Stimulated activated CD4-positive, alpha-beta T cell treated with anti-CD3 and anti-CD28 coated beads, Interleukin-2, amount 100 ng/mL, for 24 hours (primary cell): ENCODE measurements at places on chromosomes 1 and 21.
A peak's percentile ranks its signal among the peaks of the same experiment; 100 is the strongest.

DNA sequence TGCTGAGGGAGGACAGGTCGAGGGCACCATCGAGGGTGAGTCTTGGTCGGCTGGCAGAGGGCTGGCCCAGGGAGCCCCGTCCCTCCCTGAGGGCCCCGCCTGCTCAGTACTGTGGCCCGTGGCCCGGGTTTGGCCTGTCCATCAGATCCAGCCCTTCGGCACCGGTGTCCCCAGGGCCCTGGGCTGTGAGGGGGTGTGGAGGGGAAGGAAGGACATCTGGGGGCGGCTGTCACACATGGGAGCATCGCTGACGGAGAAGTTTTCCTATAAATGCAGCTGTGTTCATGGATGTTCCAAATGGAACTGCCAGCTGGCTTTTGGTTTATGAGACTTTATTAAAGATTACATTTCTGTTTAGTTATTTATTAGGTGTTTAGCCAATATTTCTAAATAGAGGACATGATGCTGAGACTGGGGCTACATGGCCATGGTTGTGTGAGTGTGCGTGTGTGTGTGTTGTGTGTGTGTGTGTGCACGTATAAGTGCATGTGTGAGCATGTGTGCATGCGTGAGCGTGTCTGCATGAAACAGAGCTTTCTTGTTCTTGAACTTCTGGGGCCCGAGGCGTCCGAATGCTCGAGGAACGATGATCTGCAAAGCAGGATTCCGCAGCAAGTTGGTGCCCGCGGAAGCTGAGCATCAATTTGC is 54.3 kb downstream of the SLX9 start:
- DNase-seq: no peak

DNA sequence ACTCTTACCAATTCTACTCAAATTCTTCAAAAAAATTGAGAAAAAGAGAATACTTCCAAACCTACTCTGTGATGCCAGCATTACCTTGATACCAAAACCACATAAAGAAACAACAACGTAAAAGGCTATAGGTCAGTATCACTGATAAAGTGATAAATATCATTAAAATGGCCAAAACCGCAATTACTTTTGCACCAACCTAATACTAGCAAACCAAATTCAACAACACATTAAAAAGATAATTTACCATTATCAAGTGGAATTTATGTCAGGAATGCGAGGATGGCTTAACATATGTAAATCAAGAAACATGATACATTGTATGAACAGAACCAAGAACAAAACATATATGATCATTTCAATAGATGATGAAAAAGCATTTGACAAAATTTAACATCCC is 7.0 kb downstream of the SPAG17 start:
- no peak for DNase-seq

GRCh38 chr1:26831546-26832248 is 5.2 kb downstream of the ZDHHC18 start:
- no peak for DNase-seq

GRCh38 chr21:44067011-44067839 is 40.0 kb upstream of the PWP2 start:
- no peak for DNase-seq

DNA sequence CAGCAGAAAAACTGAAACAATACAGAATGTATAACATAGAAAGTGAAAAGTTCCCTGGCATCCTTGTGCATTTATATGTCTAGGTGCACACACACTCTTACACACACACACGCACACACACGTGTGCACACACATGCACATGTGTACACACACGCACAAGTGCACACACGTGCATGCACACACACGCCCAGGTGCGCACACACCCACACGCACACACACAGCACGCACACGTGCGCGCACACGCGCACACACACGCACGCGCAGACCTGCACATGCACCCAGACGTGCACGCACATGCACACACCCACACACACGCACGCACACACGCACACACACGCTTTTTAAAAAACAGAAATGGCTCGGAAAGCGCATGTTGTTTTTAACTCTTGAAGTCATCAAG is 86.5 kb downstream of the NUF2 start:
- DNase-seq: no peak

GRCh38 chr1:108503062-108503733 is 53.1 kb downstream of the NBPF6 start:
- no peak for DNase-seq

GRCh38 chr21:25296252-25296651 is 311.0 kb downstream of the MRPL39 start:
- DNase-seq: no peak

DNA sequence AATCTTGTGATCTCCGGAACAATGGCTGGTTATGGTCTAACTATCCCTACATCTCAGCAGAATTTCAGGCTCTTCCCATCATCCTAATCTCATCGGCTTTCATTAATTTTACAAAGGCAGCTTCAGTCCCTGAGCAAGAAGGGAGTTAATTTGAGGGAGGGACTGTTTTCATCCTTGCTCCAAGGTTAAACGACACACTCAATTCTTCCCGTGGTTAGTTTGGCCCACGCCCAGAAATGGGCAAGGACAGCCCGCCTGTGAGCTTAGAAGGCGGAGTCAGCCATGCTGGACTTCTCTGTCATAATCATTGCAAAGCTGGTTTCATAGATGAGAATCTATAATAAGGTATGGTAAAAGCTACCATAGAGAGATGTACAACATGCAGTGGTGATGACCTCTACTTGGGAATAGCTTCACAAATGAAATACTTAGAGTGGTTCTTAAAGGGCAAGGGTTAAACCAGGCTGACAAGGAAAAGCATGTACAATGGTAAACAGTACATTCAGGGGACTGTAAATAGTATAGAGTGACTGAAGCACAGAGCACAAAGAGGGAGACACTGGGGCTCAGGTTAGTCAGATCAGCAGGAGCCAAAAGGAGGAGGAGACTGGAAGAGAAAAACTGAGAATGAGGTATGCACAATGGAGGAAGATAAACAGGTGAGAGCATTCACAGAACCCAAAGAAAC is 108.8 kb downstream of the SMYD3 start:
- no peak for DNase-seq

- DNase-seq: no peak
Measured at GRCh38 chr1:85584264-85584781, 3.8 kb downstream of the CCN1 start.

- DNase-seq: no peak
Measured at GRCh38 chr1:119159111-119159510, 18.7 kb upstream of the WARS2 start.

DNA sequence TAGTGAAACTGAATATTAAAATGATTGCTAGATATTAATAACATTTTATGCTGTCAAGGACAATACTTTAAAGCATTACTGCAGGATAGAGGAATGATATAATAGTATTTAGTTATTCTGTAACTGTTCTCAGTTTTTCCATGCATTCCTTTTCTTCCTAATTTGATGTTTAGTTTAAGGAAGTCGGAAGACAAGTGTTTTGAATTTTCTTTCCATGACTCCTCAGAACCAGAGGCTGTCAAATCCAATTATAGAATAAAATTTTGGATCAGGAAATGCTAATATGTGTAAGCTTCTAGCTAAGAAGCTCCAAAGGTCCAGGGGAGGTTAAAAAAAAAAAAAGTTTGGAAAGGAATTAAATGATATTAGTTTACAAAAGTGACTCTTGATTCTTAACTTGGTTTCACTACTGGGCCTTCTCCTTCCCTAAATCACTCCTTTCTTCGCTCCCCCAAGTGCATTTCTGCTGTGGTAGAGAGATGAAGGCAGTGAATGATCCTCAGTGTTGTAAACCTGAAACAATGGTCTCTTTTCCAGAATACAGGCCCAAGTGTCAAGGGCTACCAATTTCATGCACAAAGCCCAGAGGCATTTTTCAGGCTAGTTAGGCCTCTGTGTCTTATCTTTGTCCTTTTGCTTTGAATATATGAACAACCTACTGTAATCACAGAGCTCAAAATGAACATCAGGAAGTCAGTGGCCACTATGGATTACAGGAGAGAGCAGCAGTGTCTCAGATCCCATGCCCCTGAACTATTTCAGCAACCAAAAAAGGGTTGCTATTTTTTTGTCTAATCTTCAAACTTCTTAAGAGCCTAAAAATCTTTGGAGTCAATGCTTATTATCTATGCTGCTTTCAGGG is 6.2 kb downstream of the ADSS2 start:
- no peak for DNase-seq

- no peak for DNase-seq
Measured at GRCh38 chr1:198845851-198846250, 207.0 kb downstream of the PTPRC start.

- DNase-seq: no peak
Measured at GRCh38 chr1:147062956-147063355, 109.3 kb downstream of the PRKAB2 start.

DNA sequence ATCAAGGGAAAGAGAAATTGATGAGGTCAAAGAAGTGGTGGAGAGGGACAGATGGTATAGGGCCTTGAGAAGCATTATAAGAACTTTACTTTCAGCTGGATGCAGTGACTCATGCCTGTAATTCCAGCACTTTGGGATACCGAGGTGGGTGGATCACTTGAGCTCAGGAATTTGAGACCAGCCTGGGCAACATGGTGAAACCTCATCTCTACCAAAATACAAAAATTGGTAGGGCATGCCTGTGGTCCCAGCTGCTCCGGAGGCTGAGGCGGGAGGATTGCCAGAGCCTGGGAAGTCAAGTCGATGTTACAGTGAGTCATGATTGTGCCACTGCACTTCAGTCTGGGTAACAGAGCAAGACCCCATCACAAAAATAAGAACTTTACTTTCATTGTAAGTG is 5.7 kb downstream of the TMEM50A start:
- no peak for DNase-seq

DNA sequence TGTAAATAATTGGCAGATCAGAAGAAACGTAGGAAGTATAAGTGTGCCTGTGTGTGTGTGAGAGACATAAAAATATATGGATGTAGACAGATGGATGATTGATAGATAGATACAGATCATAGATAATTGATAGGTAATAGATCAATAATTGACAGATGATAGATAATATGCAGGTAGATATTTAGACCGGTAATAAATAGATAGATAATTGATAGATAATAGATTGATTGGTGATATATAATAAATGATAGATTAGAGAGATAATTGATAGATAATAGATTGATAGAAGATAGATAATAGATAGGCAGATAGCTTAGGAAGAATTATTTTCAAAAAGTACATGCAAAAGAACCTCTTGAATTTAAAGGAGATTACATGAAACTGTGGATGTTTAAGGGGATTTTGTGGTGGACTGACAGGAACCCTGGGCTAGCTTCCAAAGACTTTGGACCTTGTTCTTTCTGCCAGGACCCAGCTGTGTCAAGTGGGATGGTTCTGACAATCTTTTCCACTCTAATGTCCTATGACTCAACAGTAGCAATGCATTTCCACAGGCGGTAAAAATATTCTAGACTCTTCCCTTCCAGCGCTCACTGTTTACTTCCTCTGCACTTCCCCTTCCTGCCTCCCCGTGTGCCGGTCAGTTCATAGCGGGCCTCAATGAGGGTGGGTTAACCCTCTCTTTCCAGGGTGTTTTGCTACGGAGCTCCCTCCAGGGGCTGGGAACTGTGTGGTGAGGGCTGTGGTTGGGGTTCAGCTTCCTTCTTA is 39.4 kb downstream of the KCNJ15 start:
- DNase-seq: no peak

DNA sequence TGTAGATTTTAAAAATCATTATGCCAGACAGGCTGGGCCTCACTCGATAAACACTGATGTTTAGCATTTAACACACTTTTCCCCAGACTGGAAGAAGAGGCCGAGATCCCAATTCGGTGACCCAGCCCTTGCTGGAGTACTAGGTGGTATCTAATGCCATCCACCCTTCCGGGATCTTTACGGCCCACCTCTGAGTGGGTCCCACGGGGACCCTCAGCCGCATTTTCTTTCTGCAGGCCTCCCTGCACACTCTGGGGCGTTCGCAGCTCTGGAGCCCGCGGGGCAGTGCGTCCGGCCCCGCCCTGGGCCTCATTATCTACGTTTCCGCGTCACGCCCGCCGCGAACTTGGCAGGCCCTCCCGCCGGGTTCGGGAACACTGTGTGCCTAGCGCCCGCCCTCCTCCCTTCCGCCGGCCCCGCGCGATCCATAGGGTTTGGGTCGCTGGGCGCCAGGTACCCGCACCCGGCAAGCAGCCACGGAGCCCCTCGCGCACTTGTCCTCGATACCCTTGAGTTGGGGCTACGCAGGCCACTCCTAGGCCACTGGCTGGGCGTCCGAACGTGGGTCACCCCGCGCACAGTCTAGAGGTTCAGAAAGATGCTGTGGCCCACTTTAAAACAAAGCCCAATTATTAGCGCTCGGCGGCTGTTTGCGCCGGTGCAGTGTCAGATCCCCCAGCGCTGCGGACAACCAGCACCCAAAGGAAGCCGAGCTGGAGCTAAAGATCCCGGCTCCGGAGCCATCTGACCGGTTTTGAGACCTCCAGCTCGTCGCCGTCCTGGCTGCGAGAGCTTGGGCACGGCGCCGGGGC is 950 bp upstream of the EVA1C start:
- peak; percentile 79 for DNase-seq

DNA sequence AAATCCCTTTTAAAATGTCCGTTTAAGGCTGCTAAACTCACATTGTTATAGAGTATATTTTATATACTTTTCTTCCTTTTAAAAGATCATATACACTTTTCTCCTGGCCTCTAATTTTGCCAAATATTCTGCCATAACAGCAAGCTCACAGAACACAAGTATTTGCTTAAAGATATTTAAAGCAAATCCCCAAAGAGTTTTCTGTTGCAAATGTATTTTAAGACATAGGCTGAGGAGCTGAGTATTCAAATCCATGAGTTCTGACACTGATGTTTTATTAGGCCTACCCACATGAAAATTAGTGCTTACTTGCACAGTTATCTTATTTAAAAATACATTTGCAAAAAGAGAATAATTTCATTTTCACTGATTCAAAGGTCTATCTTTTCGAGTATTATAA is 1.7 kb upstream of the PTPRC start:
- no peak for DNase-seq

- DNase-seq: no peak
Measured at GRCh38 chr1:31036749-31037500, 28.6 kb downstream of the PUM1 start.

DNA sequence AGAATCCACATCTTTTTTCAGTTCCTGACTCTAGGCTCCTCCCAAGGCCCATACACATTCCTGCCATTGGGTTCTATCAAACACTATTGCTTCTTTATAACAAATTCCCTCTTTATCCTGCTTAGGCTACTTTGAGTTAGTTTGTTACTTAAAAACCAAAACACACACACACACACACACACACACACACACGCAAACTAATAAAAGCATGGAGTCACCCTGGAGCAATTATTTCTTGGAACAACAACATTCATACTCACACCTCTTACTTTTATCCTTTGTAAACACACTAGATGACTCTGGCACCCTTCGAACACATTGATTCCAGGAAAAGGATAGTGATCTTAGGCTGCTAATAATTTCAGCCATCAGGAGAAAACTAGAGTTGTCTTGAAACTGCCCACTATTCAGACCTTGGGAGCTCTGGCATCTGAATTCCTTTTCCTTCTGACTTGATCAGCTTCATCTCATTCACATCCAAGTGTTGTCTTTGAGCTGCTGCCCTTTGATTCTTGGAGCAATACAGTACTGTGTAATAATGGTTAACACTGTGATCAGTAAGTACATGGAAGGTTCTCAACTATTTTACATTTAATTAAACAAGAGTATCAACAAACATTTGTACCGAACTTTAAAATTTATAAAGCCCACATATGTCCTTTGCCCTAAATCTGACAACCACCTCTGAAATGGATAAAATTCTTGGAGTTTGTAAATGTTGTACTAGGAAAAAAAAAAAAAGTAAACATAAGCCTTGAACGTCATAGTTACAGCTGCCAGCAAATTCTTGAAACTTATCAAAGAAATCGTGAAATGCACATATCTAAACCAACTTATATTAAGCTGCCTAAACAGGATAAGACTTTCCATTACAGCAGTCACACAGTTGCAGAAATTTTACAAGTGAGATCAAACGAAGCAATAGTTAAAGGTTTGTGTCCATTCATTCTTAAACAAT is 2.8 kb upstream of the SEC22B start:
- no peak for DNase-seq
